ENCODE measurements at places on chromosomes 3 and 15.

DNA sequence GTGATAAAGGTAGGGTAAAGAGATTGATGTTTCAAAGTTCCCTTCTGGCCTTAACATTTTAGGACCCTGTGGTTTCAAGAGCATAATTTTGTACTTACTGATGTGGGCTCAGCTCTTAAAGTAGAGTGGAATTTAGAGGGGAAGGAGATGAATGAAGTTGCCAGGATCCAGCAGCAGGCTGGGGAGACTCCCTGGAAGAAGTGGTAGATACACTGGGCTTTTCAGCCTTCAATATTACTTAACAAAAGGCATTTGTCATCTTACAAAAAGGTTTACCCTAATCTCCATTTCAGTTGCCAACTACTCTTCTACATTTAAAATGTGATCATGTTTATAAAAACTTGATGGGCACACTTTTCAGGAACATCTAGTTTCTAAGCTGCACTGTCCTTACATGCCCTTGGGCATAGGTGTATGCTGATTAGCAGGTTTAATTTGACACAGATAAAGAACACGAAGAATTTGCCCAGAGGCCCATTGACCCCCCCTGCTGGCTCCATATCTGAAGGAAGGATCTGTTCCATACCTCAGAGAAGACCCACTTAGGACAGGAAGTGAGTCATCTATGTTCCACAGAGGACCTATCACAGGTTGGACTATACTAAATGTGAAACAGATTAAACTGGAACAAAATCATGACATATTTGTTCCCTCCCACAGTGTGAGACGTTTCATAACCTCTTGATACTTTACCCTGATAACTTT lies 93.0 kb upstream of the LPP start:
- H3K4me1 ChIP-seq = peaks cover 27% of the 10 kb centered on the region
- no peak for DNase-seq
- H3K4me3 ChIP-seq = no peak overlapping the region
- H3K27me3 ChIP-seq = no peaks in the 10 kb centered on the region
- no peaks in the 10 kb centered on the region for H3K36me3 ChIP-seq

DNA sequence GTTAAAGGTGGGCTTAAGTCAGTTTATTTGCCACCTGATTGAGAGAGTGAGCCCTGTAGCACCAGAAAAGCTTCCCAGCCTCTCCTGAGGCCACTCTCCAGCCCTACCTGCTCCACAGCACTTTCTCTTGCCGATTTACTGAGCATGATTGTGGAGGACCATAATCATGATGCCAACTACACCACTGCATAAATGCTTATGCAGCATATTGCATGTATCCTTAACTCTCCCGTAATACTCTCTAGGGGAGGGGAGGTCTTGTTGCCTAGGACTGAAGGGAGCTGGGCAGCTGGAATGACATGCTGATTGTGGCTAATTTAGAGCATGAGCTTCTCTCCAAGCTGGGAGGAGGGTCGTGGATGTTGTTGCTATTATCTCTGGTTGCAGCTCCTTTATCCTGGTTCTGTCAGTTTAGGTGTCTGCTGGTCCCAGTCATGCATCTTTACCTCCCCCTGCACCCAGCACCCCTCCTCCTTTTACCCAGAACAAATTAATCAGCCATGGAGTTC lies 54.3 kb downstream of the GPD1L start:
- no peak overlapping the region for H3K4me3 ChIP-seq
- H3K27ac ChIP-seq = no peak overlapping the region
- H3K27me3 ChIP-seq = no peaks in the 10 kb centered on the region
- H3K4me1 ChIP-seq = no peaks in the 10 kb centered on the region
- no peaks in the 10 kb centered on the region for H3K36me3 ChIP-seq
- no peak for DNase-seq

DNA sequence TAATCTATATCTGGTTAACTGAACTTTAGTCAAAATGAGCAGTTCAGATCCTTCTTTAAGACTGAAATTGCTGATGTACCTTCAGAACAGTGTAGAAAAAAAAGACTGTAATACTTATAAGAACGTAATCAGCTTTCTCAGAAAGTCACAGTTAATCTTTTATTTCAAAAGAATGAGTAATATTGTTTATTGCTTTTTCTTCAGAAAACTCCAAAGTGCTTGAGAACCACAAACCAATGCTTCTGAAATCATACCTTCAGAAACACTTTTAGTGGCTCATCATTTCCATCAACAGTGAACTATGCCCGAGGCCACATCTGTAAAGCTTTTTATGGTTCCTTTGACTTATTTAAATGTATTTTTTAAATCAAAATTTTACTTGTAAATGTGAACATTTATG lies 33.3 kb upstream of the CLASP2 start:
- no peaks in the 10 kb centered on the region for H3K36me3 ChIP-seq
- DNase-seq = no peak
- H3K4me1 ChIP-seq = no peaks in the 10 kb centered on the region
- no peaks in the 10 kb centered on the region for H3K27me3 ChIP-seq
- H3K27ac ChIP-seq = no peak overlapping the region

DNA sequence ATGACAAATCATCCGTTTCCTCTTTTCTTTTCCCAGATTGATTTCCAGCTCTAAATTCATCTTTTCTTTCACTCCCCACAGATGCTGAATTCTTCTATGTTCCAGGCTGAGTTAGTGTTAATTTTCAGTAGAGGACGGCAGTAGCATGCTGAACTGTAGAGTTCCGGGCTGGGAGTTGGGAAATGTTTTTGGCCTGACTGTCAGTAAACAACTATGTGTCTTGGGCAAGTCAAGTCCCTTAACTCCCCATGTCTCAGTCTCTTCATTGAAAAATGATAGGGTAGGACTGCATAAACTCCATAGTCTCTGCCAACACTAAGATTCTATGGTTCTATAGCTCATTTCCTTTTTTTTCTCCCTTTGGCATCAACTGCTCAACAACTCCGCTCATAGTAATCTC lies 333.9 kb downstream of the TIGIT start:
- H3K4me1 ChIP-seq = peaks cover 3% of the 10 kb centered on the region
- DNase-seq = no peak
- H3K27me3 ChIP-seq = no peaks in the 10 kb centered on the region
- no peaks in the 10 kb centered on the region for H3K36me3 ChIP-seq

GRCh38 chr3:94928921-94929320 lies 866.1 kb downstream of the NSUN3 start:
- no peaks in the 10 kb centered on the region for H3K36me3 ChIP-seq
- no peak overlapping the region for H3K27ac ChIP-seq
- no peaks in the 10 kb centered on the region for H3K4me1 ChIP-seq
- no peak overlapping the region for H3K4me3 ChIP-seq

- H3K27me3 ChIP-seq = no peaks in the 10 kb centered on the region
- peaks cover 30% of the 10 kb centered on the region for H3K4me1 ChIP-seq
- H3K4me3 ChIP-seq = no peak overlapping the region
Measured at GRCh38 chr3:151918253-151919029, 45.0 kb downstream of the SUCNR1 start.

- no peak for DNase-seq
- H3K27ac ChIP-seq = no peak overlapping the region
- no peaks in the 10 kb centered on the region for H3K36me3 ChIP-seq
- H3K4me1 ChIP-seq = no peaks in the 10 kb centered on the region
- H3K4me3 ChIP-seq = no peak overlapping the region
- peaks cover 2% of the 10 kb centered on the region for H3K27me3 ChIP-seq
Measured at GRCh38 chr15:65370885-65371284, 6.9 kb downstream of the IGDCC3 start.

GRCh38 chr3:111735243-111735758 lies 123.8 kb upstream of the PHLDB2 start:
- no peak overlapping the region for H3K4me3 ChIP-seq
- no peak overlapping the region for H3K27ac ChIP-seq
- DNase-seq = no peak
- peaks cover 73% of the 10 kb centered on the region for H3K4me1 ChIP-seq
- H3K27me3 ChIP-seq = no peaks in the 10 kb centered on the region

- H3K27ac ChIP-seq = peak overlapping the region; percentile 56
- H3K27me3 ChIP-seq = no peaks in the 10 kb centered on the region
- DNase-seq = no peak
- no peaks in the 10 kb centered on the region for H3K36me3 ChIP-seq
- peaks cover 17% of the 10 kb centered on the region for H3K4me1 ChIP-seq
Measured at GRCh38 chr15:41024885-41025284, 71.6 kb downstream of the CHAC1 start.

- no peak for DNase-seq
- peaks cover 37% of the 10 kb centered on the region for H3K36me3 ChIP-seq
- peaks cover 27% of the 10 kb centered on the region for H3K4me1 ChIP-seq
- H3K4me3 ChIP-seq = no peak overlapping the region
Measured at GRCh38 chr3:187041362-187042307, 97.7 kb downstream of the RPL39L start.

DNA sequence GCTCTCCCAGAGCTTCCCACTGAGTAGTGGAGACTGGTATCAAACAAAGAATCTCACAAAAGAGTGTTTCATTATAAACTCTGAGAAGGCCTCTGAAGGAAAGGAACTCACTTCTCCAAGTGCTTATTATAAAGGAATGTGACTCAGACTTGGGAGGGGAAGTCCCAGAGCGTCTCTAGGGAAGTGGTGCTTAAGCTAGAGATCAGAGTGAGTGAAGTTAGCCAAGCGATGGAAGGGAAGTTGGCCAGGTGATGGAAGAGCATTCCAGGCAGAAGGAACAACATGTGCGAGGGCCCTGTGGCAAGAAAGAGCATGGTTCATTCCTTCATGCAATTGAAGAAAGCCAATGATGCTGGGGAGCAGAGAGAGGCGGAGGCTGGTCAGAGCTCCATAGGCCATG lies 2.3 kb downstream of the XYLB start:
- H3K36me3 ChIP-seq = peaks cover 6% of the 10 kb centered on the region
- H3K27ac ChIP-seq = no peak overlapping the region
- no peak overlapping the region for H3K4me3 ChIP-seq
- no peaks in the 10 kb centered on the region for H3K27me3 ChIP-seq
- no peak for DNase-seq

DNA sequence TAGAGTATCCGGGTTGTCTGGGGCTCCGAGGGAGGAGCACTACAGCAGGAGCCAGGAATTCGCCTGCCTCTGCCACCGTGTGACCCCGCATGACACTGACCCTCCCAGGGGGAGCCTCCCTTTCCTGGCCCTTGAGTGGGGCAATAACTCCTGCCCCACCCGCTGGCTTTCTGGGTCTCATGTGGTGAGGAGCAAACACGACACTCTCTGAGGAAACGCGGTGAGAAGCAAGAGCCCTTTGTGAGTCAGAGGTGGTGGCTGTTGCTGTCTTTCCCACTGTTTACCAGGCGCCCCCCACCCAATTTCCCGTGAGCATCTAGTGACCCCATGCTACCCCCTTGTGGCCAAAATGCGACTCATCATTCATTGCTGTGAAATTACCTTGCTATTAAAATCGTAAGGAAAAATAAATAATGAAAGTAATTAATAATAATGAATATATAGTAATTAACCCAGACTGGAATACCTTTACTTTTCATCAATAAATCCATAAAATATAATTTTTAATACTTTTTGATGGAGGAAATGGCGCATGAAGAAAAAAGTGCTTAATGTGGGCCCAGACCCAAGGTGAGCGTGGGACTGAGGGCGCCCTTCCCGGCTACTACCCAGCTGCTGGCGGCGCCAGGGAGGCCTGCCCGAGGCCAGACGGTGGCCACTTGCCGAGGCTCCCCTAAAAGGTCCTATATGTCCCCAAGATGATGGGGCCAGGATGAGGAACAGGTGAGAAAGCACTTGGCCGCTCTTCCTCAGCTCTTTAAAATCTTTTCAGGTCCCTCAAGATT lies 29.3 kb downstream of the CCNL1 start:
- H3K4me3 ChIP-seq = peak overlapping the region; percentile 8
- no peaks in the 10 kb centered on the region for H3K27me3 ChIP-seq
- DNase-seq = no peak
- peak overlapping the region; percentile 83 for H3K27ac ChIP-seq

GRCh38 chr3:150057227-150057626 lies 86.5 kb upstream of the PFN2 start:
- H3K36me3 ChIP-seq = no peaks in the 10 kb centered on the region
- no peak overlapping the region for H3K27ac ChIP-seq
- H3K4me1 ChIP-seq = no peaks in the 10 kb centered on the region
- DNase-seq = no peak
- no peaks in the 10 kb centered on the region for H3K27me3 ChIP-seq

DNA sequence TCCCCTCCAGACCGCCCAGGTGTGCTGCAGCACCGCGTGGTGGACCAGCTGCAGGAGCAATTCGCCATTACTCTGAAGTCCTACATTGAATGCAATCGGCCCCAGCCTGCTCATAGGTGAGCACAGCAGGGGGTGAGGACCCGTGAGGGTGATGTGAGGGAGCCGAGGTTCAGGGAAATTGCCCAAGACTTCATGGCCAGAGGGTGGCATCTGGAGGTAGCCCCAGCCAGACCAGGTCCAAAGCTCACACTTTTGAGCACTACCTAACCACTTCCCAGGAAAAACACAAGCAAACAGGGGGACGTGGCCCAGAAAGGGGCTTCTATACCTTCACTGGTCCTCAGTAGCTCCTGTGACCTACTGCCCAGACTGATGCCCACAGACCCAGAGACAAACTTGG lies 33.8 kb downstream of the NR1I2 start:
- H3K4me1 ChIP-seq = no peaks in the 10 kb centered on the region
- no peak overlapping the region for H3K4me3 ChIP-seq
- DNase-seq = no peak
- H3K36me3 ChIP-seq = no peaks in the 10 kb centered on the region
- no peak overlapping the region for H3K27ac ChIP-seq

All from esophagus squamous epithelium (tissue), 5 donors.